IPS-NIHi11 (cell line): ENCODE measurements at places on chromosomes 1 and 21.
A peak's percentile ranks its signal among the peaks of the same experiment; 100 is the strongest.

DNA sequence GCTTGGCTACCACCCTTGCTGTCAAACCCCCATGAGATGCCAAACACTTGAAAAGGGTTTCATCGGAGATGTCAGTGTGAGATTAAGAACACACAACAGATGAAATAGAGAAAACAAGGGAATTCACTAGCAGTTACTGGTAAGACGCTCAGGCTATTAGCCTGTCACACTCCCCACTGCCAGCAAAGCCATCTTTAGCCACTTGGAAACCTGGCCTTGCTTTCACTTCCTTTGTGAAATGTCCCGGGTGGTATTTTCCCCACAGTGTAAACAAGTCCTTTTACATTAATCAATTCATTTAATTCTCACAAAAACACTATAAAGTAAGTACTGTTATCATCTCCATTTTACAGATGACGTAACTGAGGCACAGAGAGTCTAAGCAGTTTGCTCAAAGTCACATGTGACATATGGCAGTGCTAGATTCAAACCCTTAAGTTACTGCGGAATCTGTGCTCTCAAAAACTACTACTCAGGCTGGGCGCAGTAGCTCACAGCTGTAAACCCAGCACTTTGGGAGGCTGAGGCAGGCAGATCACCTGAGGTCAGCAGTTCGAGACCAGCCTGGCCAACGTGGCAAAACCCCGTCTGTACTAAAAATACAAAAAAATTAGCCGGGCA lies 32.7 kb upstream of the KHDRBS1 start:
- no peak for DNase-seq

GRCh38 chr1:194535369-194535768 lies 1349.0 kb upstream of the B3GALT2 start:
- peak; percentile 23 for DNase-seq

- DNase-seq = no peak
Observed at GRCh38 chr1:118123116-118123839, 61.8 kb downstream of the SPAG17 start.

DNA sequence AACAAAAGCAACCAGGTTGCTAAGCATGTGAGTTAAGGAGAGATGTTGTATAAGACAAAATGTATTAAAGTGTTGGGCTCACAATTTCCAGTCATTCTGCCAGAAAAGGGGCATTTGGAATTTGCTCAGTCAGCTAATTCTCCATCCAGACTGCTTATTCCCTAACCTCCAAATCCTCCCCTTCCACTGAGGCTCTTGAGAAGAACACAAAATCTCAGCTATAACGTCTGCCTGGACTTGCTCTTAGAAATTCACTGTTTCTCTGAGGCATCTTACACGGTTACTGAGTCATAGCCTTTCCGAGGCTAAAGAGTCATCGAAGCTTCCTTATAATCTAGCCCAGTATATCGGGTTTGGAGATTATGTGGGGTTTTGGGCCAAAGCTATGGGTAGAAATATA lies 548.2 kb upstream of the ADGRL4 start:
- DNase-seq = no peak

DNA sequence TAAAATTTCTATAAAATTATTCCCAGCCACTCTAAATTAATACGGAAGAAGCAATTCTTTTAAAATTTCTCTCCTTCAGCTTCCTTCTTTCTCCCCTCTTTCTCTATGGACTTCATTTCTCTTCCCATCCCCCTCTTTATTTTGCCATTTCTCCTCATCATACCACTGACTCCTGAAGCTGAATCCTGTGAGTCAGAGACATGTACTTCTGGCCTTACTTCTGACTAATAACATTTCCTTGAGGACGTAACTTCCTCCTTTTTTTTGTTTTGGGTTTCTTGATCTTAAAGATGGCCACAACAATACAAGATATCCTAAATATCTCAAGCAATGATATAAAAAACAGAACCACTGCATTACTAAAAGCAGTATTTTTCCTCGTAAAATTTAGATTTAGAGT lies 63.6 kb upstream of the DENND1B start:
- DNase-seq = no peak

- no peak for DNase-seq
Observed at GRCh38 chr1:202664083-202664482, 46.2 kb downstream of the SYT2 start.

DNA sequence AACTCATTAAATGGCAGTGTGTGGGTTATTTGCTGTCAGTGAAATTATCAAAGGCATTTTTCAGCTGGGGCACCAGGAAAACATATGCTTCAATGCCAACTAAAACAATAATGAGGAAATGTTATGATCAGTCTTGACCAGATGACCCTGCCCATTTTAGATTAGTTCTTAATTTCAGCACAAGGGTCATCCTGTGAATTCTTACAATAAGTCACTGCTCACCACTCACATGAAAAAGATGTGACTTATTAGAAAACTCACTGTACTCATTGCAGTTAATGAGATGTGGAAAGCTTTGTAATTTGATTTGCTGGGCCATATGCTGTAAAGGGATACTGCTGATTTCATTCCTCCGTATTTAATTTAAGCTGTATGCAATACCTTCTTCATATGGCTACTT lies 178.5 kb upstream of the LMO4 start:
- no peak for DNase-seq

- no peak for DNase-seq
Observed at GRCh38 chr1:168088511-168089325, 48.0 kb downstream of the GPR161 start.

GRCh38 chr1:119108988-119109387 lies 31.5 kb downstream of the WARS2 start:
- no peak for DNase-seq

DNA sequence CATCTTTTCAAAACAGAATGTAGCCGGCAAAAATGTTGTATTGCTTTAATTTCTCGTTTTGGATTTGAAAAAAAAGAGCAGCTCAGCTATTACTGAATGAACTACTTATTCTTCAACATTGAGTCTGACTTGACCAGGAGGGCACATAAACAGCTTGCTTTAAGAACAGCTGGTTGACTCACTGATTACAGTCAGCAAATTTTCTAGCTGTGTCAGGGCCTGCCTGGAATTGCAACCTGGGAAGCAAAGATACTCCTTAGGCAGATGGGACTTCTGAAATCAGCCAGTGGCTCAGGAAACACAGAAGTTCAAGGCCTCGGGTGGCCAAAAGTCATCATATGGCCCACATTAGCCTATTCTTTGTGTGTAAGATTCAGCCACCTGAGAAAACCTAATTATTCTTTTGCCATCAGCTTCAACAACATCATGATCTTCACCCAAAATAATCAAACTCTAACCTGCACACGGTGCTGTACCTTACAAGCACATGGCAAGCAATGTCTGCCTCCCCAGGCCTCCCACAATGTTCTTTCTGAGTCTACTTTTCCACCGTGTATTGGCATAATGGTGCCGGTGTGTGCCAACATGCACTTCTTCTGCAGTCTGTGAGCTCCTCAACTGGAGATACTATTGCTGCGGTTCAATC lies 307.2 kb downstream of the HHIPL2 start:
- DNase-seq = no peak

GRCh38 chr1:33152685-33153432 lies 29.0 kb downstream of the TRIM62 start:
- peak; percentile 81 for DNase-seq

GRCh38 chr1:24236789-24237371 lies 49.8 kb upstream of the IFNLR1 start:
- DNase-seq = no peak

GRCh38 chr1:89837036-89837481 lies 16.2 kb downstream of the LRRC8D start:
- peak; percentile 45 for DNase-seq

DNA sequence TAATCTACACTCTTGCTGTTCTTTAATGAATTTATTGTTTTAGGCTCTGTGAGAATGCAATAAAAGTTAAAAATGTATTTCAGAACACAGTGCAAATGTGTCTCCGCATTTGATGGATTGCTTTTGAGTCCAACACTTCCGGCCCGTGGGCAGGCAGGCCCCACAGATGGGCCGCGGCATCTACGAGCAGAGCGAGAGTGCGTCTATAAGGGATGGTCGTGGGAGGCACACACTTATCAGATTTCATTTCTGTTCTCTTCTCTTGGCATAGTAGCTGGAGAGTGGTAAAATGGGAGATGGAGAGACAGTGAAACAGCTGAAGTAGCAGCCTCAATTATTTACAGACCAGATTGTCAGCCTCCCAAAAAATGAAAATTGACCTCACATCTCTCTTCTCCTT lies 134.2 kb downstream of the NAV1 start:
- DNase-seq = no peak

DNA sequence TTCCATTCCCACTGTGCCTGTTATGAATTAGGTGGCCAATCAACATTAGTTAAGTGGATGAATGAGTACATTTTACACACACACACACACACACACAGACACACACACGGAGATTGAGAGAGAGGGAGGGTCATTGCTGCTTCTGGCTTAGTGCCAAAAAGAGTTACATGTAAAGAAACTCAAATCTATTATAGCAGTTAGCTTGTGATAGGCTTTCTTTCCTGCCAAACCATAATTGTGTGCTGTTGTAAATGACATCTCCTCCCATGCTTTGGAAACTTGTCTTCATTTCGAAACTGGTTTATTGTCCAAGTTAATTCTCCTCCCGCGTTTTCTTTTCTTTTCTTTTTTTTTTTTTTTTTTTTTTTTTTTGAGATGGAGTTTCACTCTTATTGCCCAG lies 1.4 kb upstream of the MT1HL1 start:
- DNase-seq = no peak

DNA sequence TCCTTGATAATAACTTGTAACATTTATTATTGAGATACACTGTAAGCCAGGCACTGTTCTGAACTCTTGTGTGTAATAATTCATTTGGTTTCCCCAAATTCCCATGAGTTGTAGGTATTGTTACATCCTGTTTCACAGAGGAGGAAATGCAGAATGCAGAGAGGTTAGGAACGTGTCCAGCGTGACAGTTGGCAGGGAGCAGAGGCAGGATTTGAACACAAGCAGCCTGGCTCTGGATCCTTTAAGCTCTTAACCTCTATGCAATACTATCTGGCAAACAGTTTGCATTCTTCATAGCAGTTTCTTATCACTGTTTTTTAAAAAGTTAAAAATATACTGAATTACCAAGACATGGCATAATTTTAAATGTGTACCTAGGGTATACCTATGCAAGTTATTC lies 30.5 kb downstream of the EEIG2 start:
- no peak for DNase-seq

DNA sequence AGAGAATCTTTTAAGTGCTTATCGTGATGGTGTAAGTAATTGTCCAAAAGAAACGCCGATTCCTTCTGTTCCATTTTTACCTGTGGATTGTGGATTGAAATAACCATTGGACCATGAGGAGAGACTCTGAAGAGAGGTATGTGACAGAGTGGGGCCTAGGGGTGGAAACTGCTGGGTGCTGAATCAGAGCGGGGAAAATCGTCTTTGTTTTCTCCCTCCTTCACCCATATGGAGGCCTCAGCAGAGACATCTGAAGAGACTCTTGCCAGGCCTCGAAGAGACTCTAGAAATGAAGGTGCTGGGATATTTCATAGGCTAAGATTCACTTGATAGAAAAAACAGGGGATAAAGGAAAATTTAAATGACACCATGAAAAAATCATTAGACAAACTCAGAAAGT lies 1327.0 kb downstream of the BRINP3 start:
- DNase-seq = no peak

GRCh38 chr1:68314151-68314780 lies 81.9 kb upstream of the WLS start:
- no peak for DNase-seq

- DNase-seq = no peak
Observed at GRCh38 chr1:248793592-248793991, 32.1 kb downstream of the SH3BP5L start.

DNA sequence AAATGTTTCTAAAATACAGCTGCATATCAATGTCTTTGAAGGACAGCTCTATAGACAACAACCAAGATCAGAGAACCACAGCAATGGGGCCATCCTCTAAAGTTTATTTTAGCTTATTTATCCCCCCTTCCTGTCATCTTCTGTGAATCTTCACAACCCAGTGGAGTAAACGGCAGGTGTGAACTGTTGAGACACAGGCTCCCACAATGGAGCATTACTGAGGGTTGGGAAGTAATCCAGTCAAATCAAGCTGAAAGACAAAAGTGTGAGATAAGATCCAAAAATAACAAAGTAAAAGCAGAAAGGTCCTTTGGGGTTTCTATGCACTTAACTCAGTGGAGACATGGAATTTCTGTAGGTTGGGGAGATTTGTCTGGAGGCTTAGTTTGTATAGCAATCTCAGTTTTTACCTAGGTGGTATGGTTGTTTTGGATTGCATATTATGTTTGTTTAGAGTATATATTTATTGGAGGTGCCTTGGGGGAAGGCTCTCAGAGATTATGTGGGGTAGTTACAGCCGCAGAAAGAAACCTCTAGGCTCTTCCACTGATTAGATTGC lies 286.9 kb upstream of the ADGRL2 start:
- DNase-seq = no peak

DNA sequence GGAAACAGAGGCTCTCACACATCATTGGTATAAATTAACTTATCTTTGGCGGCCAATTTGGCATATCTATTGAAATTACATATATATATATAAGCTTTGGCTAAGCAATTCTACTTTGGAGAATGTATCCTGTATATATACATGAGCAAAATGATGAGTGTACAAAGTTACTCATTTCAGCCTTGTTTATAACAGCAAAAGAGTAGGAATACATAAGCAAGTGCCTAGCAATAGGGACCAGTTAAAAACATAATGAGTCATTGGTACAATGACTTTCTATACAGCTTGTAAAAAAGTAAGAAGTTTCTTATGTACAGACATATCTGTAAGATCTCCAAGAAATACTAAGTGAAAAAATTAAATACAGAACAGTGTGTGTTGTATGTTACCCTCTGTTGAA lies 190.8 kb downstream of the LTN1 start:
- no peak for DNase-seq

- DNase-seq = no peak
Observed at GRCh38 chr1:3891329-3891865, 8.7 kb downstream of the C1orf174 start.

GRCh38 chr1:226634611-226635246 lies 86.2 kb downstream of the STUM start:
- DNase-seq = no peak

DNA sequence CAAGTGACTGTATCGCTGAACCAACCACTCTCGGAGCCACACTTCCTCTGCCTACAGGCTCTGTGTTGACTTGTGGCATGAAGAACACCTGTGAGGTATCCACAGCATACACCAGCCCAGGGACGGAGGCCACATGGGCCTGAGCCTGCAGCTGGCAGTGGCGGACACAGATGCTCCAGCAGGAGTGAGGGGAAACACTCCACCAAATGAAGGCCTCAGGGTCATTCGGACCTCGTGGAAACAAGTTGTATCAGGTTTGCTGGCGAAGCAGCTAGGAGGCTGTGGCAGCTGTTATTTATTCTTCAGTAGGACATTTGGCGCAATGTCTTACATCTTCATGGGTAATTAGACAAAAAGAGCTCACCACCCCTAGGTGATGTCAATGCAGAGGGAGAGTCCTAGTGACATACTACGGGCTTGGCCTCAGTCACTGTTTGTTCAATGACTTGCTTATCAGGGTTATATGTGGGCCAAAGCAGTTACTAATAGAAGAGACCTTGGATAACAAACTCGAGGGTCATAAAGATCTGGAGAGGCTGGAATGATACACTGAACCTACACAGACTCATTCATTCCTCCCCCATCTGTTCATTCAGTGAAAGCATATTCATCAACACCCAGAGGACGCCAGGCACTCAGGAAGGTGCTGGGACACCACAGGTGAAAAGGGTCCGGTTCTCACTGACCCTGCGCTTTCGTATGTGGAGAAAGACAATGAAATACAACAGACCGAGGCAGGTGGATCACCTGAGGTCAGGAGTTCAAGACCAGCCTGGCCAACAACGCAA lies 11.6 kb upstream of the ETS2 start:
- no peak for DNase-seq
